ENCODE measurements at places on chromosomes 12 and 14.
A peak's percentile ranks its signal among the peaks of the same experiment; 100 is the strongest.

DNA sequence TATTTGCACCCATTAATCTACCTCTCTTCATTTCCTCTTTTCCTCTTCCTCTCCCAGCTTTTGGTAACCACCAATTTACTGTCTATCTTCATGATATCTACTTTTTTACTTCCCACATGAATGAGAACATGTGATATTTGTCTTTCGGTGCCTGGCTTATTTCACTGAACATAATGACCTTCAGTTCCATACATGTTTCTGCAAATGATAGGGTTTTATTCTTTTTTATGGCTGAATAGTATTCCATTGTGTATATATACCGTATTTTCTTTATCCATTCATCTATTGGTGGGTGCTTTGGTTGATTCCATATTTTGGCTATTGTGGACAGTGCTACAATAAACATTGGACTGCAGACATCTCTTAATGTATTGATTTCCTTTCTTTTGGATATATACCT, 49.0 kb upstream of the STRN3 start:
- no peak for DNase-seq

- no peak for DNase-seq
These were observed 51.3 kb upstream of the NPFF start for GRCh38 chr12:53558631-53559030.

GRCh38 chr14:97458661-97459579, 661.7 kb downstream of the VRK1 start:
- peak; percentile 62 for DNase-seq

DNA sequence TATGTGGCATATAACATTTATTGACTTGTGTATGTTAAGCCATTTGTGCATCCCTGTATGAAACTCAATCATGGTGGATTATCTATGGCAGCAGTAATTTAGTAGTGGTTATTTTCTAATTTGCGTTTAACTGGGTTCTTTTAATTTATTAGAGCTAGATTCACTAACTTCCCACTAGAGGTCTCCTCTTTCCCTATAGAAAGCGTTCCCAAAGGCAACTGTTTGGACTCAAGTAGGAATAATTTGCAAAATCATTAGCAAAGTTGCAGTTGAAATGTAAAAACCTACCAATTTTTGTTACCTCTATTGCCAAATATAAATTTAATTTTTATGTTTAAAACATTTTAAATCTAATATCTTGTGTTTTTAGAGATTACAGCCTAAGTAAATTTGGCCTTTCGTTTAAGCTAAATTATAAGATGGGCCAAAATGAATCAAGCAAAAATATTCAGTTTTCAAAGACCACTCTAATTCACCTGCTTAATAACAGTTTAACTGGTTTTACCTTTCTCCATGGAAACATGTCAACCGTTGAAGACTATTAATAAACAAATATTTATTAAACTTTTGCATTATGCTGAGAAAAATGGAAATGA, 6.0 kb downstream of the DMAC2L start:
- no peak for DNase-seq

DNA sequence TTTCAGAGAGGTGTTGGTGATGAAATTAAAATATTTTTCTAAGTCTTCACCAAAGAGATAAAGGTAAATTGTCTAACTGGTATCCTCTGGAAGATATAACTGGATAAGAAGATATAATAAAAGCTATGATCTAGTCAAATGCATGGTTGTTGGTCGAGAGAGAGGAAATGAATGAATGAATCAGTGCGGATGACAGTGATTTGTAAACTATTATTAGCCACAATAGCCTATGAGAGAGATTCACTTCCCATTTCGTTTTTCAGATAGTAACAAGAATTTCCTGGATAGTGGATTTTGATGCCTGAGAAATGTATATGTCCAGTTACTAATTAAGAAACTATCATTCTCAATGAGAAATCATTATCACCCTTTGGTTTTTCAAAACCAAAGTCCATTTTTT, 63.1 kb downstream of the HEATR5A start:
- DNase-seq, result no peak

DNA sequence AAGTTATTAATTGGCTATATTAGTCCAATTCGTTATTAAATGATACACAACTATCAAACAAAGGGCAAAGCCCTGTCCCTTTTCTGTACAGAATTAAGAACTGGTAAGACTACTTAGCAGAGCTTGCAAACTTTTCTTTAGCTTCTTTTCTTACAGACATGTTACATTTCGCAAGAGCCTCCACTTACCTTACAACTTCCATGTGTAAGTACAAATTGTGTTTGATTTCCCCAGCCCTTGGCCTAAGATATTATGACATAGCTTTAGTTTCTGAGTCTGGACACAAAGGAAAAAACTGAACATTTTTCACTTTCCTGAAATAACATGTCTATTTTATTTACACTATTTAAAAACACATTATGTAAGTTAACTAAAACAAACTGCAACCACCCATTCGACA, 1.7 kb downstream of the ATF7 start:
- no peak for DNase-seq

DNA sequence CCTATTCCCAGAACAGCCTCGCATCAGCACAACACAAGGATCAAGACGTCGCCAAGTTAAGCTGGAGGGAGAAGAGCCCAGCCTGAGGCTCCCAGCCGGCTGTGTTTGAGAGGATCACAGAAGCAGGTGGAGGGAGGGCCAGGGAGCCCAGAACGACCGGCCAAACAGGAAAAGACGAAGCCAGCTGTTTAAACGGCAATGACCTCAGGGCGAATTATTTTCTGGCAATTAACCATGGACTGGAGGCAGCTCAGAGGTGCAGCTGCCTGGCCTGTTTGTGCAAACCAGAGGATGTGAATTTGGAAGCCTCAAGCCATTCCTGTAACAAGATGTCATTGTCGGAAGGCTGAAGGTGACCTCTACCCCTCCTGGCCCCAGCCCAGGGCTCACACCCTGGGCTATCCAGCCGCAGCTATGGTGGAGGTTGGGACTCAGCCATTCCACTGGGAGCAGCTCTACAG, 175.8 kb upstream of the PRMT8 start:
- no peak for DNase-seq

DNA sequence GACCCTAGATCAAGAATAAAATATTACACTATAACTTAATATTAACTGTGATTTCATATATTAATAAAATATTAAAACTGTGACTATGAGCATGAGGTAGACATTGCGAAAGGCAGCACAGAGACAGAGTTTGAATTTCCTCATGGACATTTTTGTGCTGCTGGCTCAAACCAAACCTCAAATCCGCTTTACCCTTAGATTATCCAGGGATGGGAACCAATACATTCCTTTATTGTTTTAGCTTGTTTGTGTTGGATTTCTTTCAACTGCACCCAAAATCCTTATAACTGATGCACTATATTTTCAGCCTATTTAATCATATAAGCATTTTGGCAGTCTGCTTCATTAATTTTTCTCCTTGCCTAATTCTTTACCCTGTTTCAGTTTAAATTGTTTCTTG, 436.7 kb downstream of the ATP23 start:
- no peak for DNase-seq

GRCh38 chr12:65490250-65490649, 211.8 kb downstream of the MSRB3 start:
- DNase-seq, result no peak

DNA sequence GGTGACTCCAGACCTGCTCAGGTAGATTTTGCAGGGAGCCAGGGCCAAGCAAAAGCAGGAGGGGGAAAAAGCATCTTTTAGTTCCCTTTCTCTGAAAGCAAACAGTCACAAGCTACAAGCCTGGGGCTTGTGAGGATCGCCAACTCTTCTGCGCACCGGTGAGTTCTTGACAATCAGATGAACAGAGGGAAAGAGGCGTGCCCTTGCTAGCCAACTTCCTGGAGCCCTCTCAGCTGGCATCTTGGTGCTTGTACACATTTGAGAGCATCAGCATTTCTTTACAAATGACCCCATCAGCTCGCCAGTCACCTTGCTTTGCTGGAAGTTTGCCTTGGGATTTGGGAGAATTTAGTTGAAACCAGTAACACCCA, 55.5 kb downstream of the ZNF664 start:
- DNase-seq, result no peak

DNA sequence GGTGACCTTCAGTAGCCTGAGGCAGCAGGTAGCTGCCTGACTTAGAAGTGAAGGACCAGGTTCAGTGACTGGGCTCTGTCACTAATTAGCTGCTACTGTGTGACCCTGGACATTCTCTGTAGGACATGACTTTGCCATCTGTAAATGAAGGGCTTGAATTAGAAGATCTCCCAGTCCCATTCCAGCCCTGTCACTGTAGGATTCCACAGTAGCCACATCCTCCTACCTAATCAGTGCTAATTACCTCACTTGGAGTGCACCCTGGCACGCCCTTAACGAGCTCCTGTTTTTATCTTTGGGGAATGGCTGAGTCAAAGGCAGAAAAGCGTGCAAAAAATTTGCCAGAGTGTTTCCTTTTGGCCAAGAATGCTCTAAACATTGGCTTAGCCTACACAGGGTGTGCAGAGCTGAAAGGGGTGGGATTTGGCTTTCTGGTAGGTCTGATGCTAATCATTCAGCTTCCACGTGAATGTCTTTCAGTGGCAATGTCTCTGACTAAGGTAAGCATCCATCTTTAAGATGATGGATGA, 6.8 kb downstream of the NTF3 start:
- no peak for DNase-seq

DNA sequence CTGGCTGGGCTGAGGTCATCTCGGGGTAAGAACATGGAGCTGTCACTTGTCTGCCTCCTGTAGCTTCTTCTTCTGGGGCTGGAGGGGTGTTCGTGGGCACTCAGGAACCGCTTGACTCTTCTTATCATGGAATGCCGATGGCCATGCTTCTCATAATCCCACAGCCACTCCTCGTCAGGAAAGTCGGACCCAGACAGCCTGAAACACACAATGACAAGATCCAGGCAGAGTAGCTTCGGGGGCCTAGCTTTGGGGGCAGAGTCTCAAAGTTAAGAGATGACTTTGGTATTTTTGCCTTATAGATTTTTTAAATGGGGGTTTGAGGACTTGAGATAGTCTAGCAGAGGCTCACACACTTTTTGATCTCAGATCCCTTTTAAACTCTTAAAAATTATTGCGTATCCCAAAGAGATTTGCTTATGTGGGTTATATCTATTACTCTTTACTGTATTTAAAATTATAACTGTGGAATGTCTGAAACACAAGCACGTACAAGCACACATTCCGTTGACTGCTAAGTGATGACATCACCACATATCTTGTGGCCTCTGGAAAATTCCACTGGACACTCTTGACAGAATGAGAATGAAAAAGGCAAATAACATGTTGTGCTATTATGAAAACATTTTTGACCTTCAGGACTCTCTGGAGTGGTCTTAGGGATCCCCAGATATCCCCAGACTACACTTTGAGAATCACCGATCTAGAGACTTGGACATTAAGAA, 43.3 kb downstream of the BEST3 start:
- no peak for DNase-seq

- no peak for DNase-seq
These were observed 4.8 kb upstream of the SCARB1 start for GRCh38 chr12:124868252-124869058.

DNA sequence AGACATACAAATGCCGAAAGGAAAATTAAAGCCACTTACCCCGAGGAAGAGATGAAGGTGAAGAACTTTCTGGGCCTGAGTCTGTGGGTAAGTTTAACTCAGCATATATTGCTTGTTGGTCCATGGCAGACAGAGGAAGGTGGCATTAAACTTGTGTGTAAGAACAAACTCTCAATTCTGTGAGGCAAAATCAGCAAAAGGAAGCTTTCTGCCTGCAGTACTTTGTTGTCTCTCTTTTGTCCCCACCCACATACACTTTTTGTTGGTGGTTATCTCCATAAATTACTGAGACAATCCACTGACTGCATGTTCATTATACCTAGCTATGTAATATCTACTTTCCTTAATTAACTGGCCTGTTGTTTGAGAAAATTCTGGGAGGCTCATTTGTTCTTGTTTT, at the start of gene KLRB1:
KLRB1 (minus strand) TSS at position 201 of the 400 bp plus-strand sequence; CDS start at position 124, 77 bp downstream.
- no peak for DNase-seq
